ENCODE measurements at places on chromosomes 11 and 22.

GRCh38 chr22:36595154-36595553 is 66.2 kb upstream of the EIF3D start:
- no peak for DNase-seq

DNA sequence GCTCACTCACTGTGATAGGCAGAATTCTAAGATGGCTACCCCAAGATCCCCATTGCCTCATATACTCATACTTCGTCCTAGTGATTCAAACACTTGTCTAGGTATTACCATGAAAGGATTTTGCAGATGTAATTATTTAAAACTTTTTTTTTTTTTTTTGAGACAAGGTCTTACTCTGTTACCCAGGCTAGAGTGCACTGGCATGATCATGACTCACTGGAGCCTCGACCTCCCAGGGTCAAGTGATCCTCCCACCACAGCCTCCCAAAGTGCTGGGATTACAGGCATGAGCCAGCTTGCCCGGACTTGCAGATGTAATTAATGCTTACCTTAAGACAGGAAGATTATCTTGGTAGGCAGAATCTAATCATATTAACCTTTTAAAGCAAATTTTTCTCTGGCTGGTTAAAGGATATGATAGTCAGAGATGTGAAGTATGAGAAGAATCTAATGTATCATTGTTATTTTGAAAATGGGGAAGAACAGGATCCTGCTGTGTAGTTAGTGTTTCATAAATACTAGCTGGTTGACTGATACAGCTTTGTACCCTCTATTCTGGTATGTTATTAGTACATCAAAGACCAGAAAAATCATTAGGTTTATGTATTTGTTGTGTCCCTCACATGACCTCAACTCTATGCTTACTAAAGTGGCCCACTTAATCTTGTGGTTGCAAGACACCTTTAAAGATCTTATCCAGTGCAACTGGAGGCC is 35.5 kb downstream of the C2CD3 start:
- DNase-seq = no peak

DNA sequence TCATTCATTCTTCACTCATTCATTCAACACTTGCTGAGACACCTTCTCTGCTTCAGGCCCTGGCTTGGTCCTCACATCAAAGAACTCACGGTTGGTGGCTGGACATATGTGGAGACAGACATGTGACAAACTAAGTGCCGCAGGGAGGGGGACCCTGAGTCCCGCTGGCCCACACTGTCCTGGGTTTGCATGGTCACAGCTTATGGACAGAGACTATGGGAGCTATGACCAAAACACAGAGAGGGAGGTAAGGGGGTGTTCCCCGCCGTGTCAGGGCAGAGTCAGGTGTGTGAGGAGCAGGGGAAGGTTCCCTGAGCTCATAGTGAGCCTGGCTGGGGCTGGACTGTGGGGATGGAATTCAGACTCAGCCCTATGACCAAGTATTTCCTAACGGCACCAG is 123.1 kb downstream of the MPPED1 start:
- DNase-seq = no peak

GRCh38 chr22:26977741-26978376 is 320.5 kb downstream of the MIAT start:
- no peak for DNase-seq

- no peak for DNase-seq
Observed at GRCh38 chr11:8013833-8014232, 26.7 kb downstream of the EIF3F start.

GRCh38 chr11:102472127-102472526 is 19.6 kb upstream of the TMEM123 start:
- DNase-seq = no peak

DNA sequence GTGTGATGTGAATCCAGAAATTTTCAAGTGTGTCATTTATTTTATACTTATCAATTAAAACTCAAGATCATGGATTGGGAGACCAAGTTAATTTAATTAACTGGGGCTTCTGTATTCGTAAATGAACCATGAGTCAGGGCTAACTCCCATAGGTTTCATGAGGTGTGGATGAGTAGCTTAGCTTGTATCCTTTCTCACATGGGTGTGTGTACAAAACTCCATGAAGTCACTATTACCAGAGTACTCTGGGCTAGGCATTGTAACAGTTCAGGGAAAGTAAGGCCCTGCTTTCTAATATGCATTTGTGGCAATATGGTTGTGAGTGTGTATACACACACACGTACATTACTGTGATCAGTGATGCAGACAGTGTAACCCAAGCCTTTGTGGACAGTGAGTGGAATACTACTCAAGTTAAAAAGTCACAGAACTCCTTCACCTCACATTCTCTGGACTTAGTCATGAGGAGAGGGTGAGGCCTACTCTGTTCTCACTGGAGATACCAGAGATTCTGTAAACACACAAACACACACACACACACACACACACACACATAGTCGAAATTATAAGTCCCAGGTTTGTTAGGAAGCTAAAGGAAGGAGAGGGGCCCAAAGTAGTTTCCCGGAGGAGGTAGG is 3.5 kb downstream of the CNTF start:
- no peak for DNase-seq

GRCh38 chr11:102510439-102511135 is 20.0 kb downstream of the MMP7 start:
- DNase-seq = no peak

GRCh38 chr22:48566741-48567140 is 1260.9 kb downstream of the BRD1 start:
- no peak for DNase-seq

DNA sequence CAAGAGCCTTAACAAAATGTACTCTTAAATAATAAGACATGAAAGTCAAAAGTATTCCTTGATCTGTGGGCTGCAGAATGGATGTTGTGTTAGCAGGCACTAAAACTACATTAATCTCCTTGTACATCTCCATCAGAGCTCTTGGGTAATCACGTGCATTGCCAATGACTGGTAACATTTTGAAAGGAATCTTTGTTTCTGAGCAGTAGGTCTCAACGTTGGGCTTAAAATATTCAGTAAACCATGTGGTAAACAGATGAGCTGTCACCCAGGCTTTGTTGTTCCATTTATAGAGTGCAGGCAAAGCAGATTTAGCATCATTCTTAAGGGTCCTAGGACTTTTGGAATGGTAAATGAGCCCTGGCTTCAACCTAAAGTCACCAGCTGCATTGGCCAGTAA is 152.9 kb downstream of the PKNOX2 start:
- no peak for DNase-seq

DNA sequence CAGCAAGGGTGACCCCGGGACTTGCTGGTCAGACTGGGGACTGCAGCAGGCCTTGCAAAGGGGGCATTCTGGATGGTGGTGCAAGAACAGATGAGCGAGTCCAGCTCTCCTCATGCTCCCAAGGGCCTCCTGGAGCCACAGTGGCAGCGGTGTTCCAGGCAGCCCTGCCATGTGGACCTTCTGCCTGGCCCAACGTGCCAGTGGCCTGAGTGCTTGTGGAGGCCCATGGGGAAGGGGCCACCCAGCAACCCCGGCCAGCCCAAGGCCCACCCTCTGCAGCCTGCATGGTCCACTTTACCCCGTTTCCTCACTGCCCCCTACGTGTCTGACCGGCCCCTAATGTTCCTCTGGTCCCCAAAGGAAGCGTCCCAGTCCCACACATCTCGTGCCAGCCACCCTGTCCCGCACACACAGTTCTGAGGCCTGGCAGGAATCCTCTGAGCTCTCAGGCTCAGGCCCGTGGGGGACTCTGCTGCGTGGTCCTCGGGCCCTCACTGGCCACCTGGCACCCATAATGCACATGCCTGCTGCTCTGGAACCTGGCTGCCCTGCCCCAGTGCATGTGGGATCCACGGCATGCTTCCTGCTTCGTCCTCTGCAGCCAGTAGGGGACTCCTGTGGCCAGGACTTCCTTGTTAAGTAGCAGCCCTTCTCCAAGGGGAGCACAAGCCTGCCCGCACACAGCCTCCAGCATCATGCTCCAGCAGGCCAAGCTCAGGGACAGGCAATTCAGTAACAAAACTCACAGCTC is 85.5 kb downstream of the DGCR2 start:
- DNase-seq = no peak

GRCh38 chr11:44235765-44236201 is 74.2 kb downstream of the ALX4 start:
- no peak for DNase-seq

DNA sequence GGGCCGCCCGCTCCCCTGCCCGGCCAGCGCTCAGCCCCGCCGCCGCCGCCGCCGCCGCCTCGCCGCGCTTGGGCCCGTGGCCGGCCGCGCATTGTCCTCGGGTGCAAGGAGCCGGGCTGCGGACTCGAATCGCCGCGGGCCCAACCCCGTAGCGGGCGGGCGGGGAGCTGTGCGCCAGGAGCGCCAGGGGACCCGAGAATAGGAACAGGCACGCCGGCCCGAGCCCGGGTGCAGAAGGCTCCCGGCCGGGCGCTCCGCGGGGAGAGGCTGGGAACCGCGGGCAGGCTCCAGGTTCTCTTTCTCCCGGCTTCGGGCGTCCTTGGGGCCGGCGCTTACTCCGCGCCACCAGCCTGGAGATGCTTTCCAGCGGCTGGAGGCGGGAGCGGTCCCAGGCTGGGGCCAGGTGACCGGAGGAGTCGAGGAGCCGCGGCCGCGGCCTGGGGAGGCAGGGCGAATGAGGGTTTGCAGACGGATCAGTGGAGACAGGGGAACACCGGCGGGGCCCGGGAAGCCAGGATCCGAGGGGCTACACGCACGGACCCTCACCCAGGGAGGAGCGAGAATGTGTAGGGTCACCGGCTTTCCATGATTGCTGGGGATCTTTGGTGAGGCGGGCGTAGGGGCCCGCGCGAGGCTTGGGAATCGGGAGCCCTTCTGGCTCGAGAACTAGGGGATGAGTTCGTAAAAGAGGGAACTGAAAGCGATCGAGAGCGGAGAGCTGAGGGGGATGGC is 726 bp downstream of the PKNOX2 start:
- no peak for DNase-seq

- DNase-seq = no peak
Observed at GRCh38 chr11:67483831-67484665, 1.2 kb downstream of the AIP start.

- no peak for DNase-seq
Observed at GRCh38 chr22:41043722-41044121, 48.7 kb upstream of the EP300 start.

DNA sequence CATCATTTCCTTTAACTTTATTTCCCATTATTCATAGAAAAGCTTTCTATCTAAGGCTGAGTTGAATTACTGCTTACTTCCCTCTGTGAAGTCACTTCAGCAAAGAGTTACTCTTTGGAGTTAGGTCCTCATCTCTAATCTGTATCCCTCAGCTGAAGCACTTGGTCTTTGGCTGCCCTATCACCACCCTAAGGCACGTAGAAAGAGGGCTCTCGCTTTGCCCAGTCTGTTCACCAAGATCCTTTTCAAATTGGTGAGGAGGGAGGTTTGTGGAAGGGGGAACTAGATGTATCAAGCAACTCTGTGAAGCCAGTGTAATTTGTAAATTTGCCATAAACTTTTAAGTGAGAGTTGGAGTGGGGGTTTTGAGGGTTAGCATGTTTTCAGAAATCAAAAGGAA is 43.4 kb downstream of the PAX6 start:
- no peak for DNase-seq

- no peak for DNase-seq
Observed at GRCh38 chr11:118410055-118410745, 8.8 kb downstream of the ATP5MG start.

DNA sequence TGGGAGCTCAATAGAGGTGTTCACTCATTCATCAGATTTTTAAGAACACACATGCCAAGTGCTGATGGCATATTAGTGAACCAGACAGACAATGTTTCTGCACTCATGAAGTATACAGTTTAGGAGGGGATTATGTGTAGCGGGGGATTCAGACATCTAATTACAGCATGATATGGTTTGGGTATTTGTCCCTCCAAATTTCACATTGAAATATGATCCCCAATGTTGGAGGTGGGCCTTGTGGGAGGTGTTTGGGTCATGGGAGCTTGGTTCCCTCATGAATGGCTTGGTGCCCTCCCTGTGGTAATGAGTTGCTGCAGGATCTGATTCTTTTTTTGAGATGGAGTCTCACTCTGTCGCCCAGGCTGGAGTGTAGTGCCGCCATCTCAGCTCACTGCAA is 8.9 kb upstream of the RAB3IL1 start:
- DNase-seq = no peak

- DNase-seq = no peak
Observed at GRCh38 chr22:32603651-32604540, 129.3 kb downstream of the FBXO7 start.

DNA sequence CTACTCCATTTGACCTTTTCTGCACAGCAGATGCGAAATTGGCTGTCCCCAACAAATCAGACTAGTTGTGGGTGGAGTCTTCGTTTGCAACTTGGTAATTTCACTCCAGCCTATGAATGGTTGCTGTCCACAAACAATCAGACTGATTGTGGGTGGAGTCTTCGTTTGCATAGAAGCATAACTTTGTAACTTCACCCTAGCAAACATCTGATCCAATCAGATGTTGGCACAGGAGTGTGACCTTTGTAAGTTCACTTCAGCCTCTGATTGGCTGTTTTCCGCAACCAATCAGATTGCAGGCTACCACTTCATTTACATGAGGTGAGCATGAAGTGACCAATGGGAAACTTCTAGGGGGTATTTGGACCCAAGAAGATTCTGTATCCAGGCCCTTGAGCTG is 16.3 kb upstream of the CABP2 start:
- DNase-seq = no peak

DNA sequence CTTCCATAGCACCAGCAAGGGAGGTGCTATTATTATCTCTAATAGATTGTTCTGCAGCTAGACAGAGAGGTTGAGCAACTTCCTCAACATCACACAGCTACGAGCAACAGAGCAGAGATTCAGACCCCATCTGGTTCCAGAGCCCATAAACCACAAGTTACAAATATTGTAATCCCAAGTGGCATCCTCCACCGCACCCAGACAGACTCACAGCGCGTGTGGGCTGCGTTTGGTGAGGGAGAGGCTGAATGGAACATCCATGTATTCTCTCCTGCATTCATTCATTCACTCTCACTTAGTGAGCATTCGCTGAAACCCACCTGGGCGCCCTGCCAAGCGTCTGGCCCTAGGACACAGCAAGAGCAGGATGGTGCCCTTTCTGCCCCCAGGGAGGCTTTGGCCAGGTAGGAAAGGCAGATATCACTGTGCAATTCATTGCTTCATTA is 33.5 kb downstream of the LIF start:
- no peak for DNase-seq

GRCh38 chr11:85923455-85923854 is 68.3 kb downstream of the CCDC83 start:
- DNase-seq = no peak

DNA sequence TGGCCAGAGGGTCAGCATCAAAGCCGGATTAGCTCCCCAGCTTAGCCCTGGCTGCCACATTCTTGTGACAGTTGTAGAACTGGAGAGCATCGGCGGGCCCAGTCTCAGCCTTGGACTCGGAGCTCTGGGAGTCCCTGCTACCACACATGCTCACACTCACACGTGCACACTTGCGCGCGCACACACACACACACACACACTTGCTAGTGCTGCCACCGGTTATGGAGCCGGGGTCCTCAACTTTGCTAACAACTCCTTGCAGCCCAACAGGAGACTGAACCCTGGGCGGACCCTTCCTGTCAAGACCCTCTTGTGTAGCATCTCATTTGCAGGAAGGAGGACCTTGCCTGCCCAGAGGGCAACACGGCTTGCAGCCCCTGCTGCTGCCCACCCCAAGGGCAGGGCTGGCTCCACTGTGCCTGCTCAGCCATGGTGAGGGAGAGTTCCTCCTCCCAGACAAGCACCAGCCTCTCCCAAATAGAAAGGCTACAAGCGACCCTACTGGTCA is 107.6 kb downstream of the WNT7B start:
- DNase-seq = no peak
